Ovary (tissue), 10 donors: ENCODE measurements at places on chromosomes 3 and 15. TPM values are rescaled to one million over a fixed set of nuclear protein-coding genes. Genes with fewer than 3 reads are reported as not detected.
A peak's percentile ranks its signal among the peaks of the same experiment; 100 is the strongest.

DNA sequence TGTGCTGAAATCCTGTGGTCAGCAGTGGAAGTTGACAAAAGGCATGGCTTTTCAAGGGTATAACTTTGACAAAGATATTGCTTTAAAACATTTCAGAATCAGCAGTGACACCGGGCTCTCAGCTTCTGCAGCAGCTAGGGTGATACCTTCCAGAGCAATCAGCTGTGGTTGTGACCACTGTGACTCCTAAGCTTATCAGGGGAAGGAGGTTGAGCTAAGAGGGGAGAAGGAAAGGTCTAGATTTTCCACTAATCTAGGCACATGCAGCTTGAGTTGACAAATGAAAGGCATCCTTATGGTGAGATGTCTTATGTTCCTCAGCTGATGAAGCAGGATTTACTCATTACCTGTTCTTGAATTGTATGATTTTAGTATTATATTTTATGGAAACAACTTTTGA is 16.3 kb upstream of the LRRFIP2 start:
- no peak overlapping the region for H3K4me3 ChIP-seq
- DNase-seq: no peak
- no peak overlapping the region for H3K27ac ChIP-seq
- no peaks in the 10 kb centered on the region for H3K27me3 ChIP-seq
- no peaks in the 10 kb centered on the region for H3K4me1 ChIP-seq

Gene GPR15
- polyA plus RNA-seq: not detected

GRCh38 chr3:124557433-124558232 is 172.6 kb upstream of the UMPS start:
- DNase-seq: no peak
- H3K4me1 ChIP-seq: peaks cover 2% of the 10 kb centered on the region
- H3K27ac ChIP-seq: no peak overlapping the region
- no peak overlapping the region for H3K4me3 ChIP-seq
- no peaks in the 10 kb centered on the region for H3K36me3 ChIP-seq

- no peak for DNase-seq
- no peaks in the 10 kb centered on the region for H3K27me3 ChIP-seq
- no peaks in the 10 kb centered on the region for H3K36me3 ChIP-seq
- H3K4me1 ChIP-seq: peaks cover 15% of the 10 kb centered on the region
These were observed 70.3 kb downstream of the TGFBR2 start for GRCh38 chr3:30676424-30677346.

- H3K36me3 ChIP-seq: no peaks in the 10 kb centered on the region
- H3K27me3 ChIP-seq: no peaks in the 10 kb centered on the region
- DNase-seq: no peak
- H3K4me1 ChIP-seq: no peaks in the 10 kb centered on the region
These were observed 22.4 kb downstream of the MAP6D1 start for GRCh38 chr3:183802989-183803388.

DNA sequence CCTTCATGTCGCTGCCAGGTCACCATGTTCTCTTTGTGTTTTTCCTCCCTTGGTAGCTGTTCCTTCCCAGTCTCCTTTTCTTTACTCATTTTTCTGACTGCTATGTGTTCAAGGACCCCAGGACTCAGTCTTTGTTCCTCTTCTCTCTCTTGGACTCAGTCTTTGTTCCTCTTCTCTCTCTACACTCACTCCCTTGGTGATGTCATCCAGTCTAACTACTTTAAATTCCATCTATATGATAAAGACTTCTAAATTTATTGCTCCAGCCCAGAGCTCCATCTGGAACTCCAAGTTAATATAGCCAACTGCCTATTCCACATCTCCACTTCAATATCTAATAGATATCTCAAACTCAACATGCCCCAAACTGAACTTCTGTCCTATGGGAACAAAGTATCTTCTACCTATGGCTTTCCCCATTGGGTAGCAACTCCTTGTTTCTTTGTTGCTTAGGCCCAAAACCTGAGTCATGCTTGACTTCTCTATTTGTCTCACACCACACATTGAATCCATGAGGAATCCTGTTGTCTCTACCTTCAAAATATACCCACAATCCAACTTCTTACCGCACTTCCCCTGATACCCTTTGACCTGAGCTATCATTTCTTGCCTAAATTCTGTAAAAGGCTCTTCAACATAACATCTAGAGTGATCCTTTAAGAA is 4.9 kb upstream of the DYNC1LI1 start:
- no peak overlapping the region for H3K4me3 ChIP-seq
- DNase-seq: no peak
- H3K27me3 ChIP-seq: no peaks in the 10 kb centered on the region
- H3K4me1 ChIP-seq: peaks cover 3% of the 10 kb centered on the region
- H3K36me3 ChIP-seq: no peaks in the 10 kb centered on the region

GRCh38 chr15:81914734-81915256 is 131.0 kb downstream of the MEX3B start:
- no peak for DNase-seq
- no peak overlapping the region for H3K27ac ChIP-seq
- H3K27me3 ChIP-seq: no peaks in the 10 kb centered on the region
- H3K36me3 ChIP-seq: no peaks in the 10 kb centered on the region
- H3K4me1 ChIP-seq: peaks cover 14% of the 10 kb centered on the region

- no peak overlapping the region for H3K4me3 ChIP-seq
- H3K27me3 ChIP-seq: no peaks in the 10 kb centered on the region
- no peak overlapping the region for H3K27ac ChIP-seq
- DNase-seq: no peak
- H3K36me3 ChIP-seq: no peaks in the 10 kb centered on the region
- H3K4me1 ChIP-seq: no peaks in the 10 kb centered on the region
These were observed 135.3 kb upstream of the TGFBR2 start for GRCh38 chr3:30471066-30471465.

Gene SOX14
- polyA plus RNA-seq: not detected

DNA sequence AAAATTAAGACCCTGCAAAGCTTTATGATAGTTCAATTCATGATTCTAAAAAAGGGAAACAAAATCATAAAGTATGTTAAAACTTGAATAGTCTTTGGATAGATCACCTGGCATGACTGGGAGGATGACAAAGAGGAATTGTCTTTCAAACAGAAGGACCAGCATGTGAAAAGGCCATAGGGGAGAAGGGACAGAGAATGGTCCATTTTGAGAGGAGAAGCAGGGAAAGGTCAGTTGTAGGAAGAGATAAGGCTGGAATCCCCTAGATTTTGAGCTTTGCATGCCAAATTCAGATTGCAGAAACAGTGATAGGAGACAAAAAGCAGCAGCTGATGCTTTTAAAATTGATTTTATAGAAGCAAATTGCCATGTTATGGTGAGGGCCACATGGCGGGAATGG is 12.7 kb downstream of the PROS1 start:
- H3K4me1 ChIP-seq: no peaks in the 10 kb centered on the region
- no peak for DNase-seq
- no peaks in the 10 kb centered on the region for H3K36me3 ChIP-seq
- no peak overlapping the region for H3K27ac ChIP-seq
- no peaks in the 10 kb centered on the region for H3K27me3 ChIP-seq

DNA sequence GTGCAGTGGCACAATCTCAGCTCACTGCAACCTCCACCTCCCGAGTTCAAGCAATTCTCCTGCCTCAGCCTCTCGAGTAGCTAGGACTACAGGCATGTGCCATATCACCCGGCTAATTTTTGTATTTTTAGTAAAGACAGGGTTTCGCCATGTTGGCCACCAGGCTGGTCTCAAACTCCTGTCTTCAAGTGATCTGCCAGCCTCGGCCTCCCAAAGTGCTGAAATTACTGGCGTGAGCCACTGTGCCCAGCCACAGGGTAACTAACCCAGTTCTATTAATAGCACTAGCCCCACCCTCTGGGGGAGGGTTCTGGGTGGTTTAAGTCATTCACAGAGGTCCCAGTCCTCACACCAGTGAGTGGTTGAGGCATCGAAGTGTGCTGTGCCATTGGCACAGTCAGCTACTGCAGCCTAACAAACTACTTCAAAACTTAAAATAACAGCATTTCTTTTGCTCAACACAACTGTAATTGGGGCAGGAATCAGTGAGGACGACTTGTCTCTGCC is 44.0 kb downstream of the RHCG start:
- H3K27ac ChIP-seq: no peak overlapping the region
- no peaks in the 10 kb centered on the region for H3K4me1 ChIP-seq
- no peak for DNase-seq
- H3K4me3 ChIP-seq: no peak overlapping the region
- no peaks in the 10 kb centered on the region for H3K27me3 ChIP-seq
- no peaks in the 10 kb centered on the region for H3K36me3 ChIP-seq

GRCh38 chr15:52790941-52791751 is 1.0 kb upstream of the ONECUT1 start:
- no peak overlapping the region for H3K27ac ChIP-seq
- no peak for DNase-seq
- no peak overlapping the region for H3K4me3 ChIP-seq
- H3K27me3 ChIP-seq: no peaks in the 10 kb centered on the region
- H3K36me3 ChIP-seq: no peaks in the 10 kb centered on the region

DNA sequence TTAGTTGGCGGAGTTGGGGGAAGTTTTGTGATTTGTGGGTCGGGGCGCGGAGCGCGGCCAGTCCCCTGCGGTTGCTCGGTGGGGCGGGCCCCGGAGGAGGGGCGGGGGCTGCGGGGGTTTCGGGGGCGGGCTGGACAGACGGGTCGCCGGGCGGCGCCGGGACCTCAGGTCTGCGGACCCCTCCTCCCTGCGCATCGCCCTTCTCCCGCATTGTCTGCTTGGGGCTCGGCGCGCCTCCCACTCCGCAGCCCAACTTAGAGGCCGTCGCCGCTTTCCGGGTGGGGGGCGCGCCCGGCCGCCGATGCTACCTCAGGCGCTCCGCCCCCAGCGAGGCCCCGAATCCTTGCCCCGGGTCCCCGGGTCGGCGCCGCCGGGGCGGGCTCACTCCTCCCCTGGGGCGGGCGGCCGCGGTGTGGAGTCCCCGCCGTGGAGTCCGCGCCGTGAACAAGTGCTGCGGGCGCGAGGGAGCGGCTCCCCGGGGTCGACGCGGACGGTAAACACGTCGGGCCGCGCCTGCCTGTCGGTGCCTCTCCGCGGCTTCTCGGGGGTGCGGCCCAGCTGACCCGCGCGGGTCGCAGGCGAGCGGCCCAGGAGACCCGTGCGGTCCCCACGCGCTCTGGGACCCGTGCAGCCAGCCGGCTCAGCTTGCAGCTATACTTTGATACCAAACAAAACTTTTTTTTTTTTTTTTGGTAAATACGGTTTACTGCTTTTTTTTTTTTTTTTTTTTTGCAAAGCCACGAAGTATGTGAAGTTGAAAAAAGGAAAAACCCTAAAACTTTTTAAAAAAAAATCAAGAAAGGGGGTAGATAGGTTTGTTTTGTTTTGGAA is 624 bp downstream of the AKAP13 start:
- H3K27ac ChIP-seq: peak overlapping the region; percentile 82
- H3K27me3 ChIP-seq: no peaks in the 10 kb centered on the region
- DNase-seq: peak; percentile 64
- H3K36me3 ChIP-seq: no peaks in the 10 kb centered on the region
- H3K4me3 ChIP-seq: peak overlapping the region; percentile 78
- peaks cover 7% of the 10 kb centered on the region for H3K4me1 ChIP-seq

- no peaks in the 10 kb centered on the region for H3K27me3 ChIP-seq
- no peaks in the 10 kb centered on the region for H3K36me3 ChIP-seq
- no peak for DNase-seq
- H3K27ac ChIP-seq: no peak overlapping the region
These were observed 213.8 kb upstream of the FEZF2 start for GRCh38 chr3:62587169-62587568.

Gene PLSCR1
- 56.6 TPM for polyA plus RNA-seq

- DNase-seq: no peak
- no peaks in the 10 kb centered on the region for H3K4me1 ChIP-seq
- no peak overlapping the region for H3K4me3 ChIP-seq
- no peaks in the 10 kb centered on the region for H3K36me3 ChIP-seq
These were observed 25.6 kb upstream of the CCDC50 start for GRCh38 chr3:191303596-191303995.

GRCh38 chr3:181105646-181106045 is 116.1 kb upstream of the DNAJC19 start:
- H3K4me3 ChIP-seq: no peak overlapping the region

DNA sequence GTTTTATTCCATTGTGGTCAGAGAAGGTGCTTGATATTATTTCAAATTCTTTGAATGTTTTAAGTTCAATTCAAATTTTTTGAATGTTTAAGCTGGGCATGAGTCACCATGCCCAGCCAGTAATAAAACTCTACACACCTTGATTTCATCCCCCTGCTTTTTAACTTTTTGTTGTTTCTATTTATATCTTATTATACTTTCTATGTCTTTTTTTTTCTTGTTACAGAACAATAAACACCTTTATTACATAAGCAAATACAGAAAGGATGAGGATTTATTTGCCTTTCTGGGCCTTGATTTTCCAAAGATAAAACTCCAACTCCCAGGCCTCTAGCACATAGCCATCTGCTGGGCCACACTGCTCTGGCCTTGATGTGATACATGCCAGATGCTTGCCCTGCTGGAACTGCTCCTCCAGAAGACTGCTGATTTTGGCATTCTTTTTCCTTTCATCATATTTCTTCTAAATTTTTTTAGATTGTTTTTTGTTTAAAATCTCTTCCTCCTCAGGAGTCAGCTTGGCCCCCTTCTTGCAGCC is 14.0 kb downstream of the DNAH12 start:
- no peak for DNase-seq
- no peaks in the 10 kb centered on the region for H3K36me3 ChIP-seq
- H3K27ac ChIP-seq: no peak overlapping the region
- H3K4me3 ChIP-seq: no peak overlapping the region

Gene IMPG2
- 0.06 TPM for polyA plus RNA-seq

Gene GREM1
- 10.9 TPM for polyA plus RNA-seq

- H3K27ac ChIP-seq: no peak overlapping the region
- H3K4me3 ChIP-seq: no peak overlapping the region
- no peak for DNase-seq
- no peaks in the 10 kb centered on the region for H3K27me3 ChIP-seq
- no peaks in the 10 kb centered on the region for H3K36me3 ChIP-seq
These were observed 33.7 kb upstream of the ADGRG7 start for GRCh38 chr3:100575704-100576103.

Gene SGO1
- 0.19 TPM for polyA plus RNA-seq

DNA sequence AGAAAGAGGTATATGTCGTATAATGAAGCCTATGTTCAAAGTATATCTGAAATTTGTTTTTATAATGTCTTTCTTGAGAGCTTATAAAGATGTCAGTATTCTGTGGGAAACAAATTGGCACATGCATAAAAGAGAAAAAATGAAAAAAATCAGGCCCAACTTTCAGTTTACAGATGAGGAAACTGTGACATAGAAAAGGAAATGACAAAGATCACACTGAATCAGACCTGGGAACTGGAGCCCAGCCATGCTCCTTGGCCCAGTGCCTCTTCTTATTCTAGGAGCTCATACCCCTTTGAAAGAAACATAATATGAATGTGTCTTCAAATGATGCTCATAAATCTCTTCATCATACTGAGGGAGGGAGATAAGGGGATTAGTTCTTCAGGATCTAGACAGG is 48.4 kb downstream of the TMEM44 start:
- H3K36me3 ChIP-seq: no peaks in the 10 kb centered on the region
- H3K4me3 ChIP-seq: peak overlapping the region; percentile 96
- H3K4me1 ChIP-seq: peaks cover 2% of the 10 kb centered on the region
- no peak for DNase-seq
- H3K27me3 ChIP-seq: no peaks in the 10 kb centered on the region

Gene ZNF609
- 30.6 TPM for polyA plus RNA-seq
